Central memory CD4-positive, alpha-beta T cell (primary cell): ENCODE measurements at places on chromosomes 4 and X.
A peak's percentile ranks its signal among the peaks of the same experiment; 100 is the strongest.

DNA sequence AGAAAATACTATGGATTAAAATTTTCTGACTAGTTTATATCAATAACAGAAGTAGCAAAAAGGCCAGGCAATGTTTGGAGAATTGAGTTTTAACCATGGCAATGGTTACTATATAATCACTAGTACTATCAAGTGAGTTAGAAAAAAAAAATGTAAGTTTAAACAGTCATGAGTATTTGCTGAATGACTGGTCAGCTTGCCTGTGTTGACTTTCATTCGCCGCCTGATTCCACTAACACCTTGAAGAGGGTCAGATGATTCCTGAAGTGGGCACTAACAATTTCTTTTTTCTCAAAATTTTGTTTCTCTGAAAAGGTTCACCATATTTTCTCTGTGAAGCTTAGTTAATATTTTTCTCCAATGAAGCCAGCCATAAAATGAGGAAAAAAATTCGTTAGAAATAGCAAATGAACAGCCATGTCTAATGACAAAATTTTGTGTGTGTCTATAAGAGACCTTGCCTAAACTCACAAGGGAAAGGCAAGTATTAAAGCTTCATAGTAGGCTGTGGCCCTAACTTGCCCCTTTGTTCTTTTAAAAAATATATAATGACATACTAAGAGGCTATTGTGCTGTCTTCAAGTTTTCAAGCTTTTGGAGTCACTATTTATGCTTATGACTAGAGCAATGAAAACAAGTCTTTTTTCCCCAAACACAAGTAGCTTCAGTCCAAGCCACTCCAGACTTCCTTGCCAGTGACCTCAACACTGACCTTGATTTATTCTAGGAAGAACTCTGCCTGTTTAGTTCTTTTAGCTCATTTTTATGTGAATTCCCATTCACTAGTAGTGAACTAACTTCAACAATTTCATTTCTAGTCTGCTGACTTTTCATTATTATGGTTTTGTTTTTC is 18.4 kb upstream of the FHDC1 start:
- no peak for DNase-seq

GRCh38 chr4:154120006-154120676 is 331.3 kb upstream of the SFRP2 start:
- no peak for DNase-seq

GRCh38 chr4:143559757-143560147 is 46.2 kb downstream of the SMARCA5 start:
- DNase-seq, result peak; percentile 17

- DNase-seq, result no peak
Measured at GRCh38 chr4:111806331-111806730, 338.9 kb upstream of the FAM241A start.

GRCh38 chr4:147772459-147772969 is 40.6 kb downstream of the ARHGAP10 start:
- DNase-seq, result no peak

DNA sequence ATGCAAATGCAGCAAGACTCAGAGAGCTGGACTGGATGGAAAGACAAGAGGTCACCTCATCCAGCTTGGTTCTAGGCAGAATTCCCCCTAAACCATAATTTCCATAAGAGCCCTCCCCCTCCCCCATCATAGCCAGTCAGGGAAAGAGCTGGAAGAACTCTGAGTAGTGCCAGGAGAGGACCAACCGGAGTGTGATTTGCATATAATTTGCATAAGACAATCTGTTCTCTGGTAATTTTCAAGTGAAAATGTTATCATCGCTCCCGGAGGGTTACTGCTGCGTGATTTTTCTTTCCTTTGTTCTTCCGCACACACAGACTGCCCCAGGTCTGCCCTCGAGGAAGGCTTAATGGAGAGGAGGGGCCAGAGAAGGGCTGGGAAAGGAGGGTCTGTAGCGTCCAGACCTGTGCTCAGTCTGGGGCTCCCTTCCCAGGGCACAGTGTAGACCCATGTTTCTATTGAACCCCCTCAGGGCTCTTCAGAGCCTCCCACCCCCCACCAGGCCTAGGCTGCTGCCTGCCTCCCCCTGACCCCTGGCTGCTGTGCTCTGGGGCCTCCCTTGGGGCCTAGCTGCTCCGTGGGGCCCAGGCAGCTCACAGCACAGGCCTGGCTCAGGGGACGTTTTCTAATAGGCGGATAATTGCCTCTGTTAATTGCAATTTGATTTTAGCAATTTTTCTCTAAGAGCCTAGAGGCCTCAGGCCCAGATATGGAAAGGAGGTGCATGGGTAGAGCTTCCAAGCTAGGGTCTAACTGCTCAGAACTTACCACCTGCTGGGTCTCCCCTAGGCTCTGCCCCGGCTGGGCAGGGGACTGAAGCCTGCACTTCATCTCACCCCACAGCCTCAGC is 90.4 kb upstream of the PJA1 start:
- DNase-seq, result no peak

- DNase-seq, result no peak
Measured at GRCh38 chr4:158819942-158820786, 51.3 kb downstream of the FNIP2 start.

DNA sequence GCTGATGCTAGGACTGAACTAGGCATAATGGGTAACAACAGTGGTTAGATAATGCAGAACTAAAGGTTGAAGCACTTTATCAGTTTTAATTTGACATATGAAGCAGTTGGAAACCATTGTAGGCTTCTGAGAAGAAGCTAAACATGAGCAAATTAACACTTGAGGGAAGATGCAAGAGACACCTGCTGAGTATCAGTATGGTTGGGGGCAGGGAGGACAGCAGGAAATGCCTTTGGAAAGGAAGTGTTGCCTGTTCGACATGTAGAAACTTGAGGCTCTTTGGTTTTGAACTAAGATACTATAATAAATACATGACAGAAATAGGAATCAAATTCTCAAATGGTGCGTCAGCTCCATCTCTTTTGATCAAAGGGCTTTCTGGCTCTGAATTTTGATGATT is 115.6 kb downstream of the FHIP1A start:
- no peak for DNase-seq

DNA sequence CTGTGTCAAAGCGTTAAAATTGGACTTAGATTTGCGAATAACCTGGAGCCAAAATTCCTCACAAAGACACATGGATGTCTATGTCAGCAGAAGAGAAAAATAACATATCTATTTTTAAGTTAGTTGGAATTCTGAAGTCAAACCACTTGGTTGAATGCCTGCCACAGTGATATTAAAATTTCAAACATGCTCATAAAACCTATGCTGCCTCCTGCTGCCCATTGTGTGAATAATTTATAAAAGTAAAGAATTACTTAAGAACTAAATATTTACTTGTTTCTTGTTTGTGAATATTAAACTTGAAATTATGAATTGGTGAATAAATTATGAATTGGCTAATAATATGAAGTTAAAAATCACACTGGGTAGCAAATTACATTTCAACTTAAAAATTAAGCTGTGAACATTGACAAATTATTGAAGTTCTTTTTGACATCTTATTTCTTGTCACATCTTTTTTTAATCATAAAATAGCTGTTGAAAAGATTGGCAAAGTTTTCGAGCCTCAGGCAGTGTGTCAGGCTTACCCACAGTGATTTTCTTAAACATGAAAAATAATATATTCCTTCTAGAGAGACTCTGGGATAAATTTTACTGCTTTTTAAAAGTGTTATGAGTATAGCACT is 35.4 kb downstream of the FABP2 start:
- peak; percentile 42 for DNase-seq

- no peak for DNase-seq
Measured at GRCh38 chr4:27764526-27764837, 903.8 kb downstream of the STIM2 start.

DNA sequence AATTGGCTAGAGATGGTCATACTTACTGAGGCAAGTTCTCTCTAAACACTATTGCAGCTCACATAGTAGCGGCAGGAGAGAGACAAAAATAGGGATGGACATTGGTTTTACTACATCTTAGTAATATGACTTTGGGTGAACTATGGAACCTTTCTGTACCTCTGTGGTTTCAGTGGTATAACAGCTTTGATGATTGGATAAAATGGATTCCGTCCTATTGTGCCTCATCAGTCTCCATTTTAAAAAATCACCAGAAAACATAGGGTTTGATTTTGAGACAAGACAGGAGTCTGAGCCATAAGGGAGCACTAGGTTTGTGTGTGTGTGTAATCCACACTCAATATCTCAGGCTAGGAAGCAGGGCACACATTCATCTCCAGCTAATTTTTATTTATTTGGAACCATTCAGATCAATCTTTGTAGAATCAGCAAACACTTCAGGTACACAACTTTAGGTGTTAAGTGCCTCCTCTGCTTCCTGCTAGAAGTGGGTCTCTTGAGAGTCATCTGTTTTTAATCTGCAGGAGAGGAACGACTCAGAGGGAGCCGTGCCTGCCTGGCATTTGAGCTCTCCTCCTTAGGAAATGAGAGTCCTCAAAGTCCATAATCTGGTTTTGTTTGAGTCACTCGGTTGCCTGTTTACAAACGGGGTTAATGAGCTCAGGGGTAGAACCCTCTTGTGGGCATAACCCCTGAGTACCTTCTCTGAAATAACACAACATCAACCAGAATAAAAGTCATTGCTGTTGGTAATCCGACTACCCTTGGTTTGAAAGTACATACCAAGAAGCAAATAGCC is 238.5 kb upstream of the BOD1L1 start:
- no peak for DNase-seq

- DNase-seq, result no peak
Measured at GRCh38 chr4:74840936-74841509, 46.7 kb upstream of the BTC start.

- no peak for DNase-seq
Measured at GRCh38 chr4:105451346-105451745, 22.5 kb downstream of the PPA2 start.

DNA sequence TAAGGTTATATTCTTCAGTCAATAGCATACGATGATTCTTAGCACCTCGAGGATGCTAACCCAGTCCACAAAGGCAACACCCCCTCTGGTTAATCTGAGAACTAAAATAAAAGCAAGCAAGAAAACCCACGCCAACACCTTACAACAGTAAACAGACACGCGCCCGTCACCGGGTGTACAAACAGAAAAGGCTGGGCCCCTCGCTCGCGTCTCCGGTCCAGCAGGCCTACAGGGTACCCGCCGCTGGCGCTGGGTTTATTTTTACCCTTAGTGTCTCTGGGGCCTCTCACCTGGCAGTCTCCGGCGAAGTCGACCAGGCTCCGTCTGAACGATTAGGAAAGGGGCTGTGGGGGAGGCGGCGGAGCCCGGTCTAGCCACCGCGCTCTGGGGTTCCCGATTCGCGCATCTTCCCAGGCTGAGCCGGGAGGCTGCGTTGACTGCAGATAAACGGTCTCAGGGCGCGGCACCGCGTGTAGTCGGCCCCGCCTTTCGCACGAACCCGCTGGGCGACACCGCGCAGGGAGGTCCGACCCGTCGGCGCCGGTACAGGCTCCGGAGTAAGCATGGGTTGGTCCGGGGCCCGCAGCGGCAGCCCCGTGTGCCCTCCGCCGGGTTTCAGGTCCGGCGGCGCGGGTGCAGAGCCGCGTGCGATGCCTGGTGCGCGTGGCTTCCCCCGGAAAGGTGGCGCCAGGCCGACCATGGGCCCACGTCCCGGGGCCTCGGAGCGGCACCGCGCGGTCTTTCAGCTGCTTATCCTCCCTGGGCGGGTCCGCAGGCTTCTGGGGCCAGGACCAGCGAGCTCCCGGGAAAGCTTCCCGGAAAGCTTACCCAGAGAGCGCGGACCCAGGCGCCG is 441 bp downstream of the SLC9B2 start:
- peak; percentile 63 for DNase-seq

GRCh38 chrX:10172877-10173276 is 16.1 kb downstream of the CLCN4 start:
- no peak for DNase-seq

GRCh38 chr4:182765987-182766856 is 151.0 kb downstream of the DCTD start:
- no peak for DNase-seq

- no peak for DNase-seq
Measured at GRCh38 chrX:132756439-132756838, 202.0 kb downstream of the HS6ST2 start.

DNA sequence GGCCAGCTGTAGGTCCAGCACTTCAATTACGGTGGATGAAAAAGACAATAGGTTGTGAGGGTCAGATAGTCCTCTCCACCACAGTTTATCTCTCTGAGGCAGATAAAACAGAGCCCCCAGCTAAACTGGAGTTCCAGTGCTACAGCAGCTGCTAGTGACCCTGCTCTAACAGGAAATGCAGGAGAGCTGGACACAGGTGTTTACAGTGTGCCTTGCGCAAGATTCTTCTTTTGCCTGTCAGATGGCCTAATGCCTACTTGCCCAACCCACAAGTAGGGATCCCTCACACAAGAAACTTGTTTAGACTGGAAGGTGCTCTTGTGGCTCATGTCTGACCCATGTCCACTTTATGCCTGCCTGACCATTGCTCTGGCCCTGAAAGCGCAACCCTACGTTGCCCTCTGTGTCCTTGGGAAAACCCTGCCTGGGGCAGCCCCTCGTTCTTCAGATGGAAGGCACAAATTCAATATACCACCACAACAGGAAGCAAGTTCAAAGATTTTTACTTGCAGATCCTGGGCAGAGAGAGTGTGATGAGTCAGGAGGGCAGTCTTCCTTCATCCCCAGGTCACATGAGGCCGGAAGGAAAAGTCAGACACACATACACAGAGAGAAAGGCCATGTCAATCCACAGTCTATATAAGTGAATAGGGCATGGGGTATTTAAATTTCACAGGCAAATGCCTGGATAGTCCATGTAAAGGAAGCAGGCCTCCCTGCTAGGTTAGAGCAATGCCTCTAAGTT is 105.1 kb upstream of the ADGRL3 start:
- DNase-seq, result no peak

DNA sequence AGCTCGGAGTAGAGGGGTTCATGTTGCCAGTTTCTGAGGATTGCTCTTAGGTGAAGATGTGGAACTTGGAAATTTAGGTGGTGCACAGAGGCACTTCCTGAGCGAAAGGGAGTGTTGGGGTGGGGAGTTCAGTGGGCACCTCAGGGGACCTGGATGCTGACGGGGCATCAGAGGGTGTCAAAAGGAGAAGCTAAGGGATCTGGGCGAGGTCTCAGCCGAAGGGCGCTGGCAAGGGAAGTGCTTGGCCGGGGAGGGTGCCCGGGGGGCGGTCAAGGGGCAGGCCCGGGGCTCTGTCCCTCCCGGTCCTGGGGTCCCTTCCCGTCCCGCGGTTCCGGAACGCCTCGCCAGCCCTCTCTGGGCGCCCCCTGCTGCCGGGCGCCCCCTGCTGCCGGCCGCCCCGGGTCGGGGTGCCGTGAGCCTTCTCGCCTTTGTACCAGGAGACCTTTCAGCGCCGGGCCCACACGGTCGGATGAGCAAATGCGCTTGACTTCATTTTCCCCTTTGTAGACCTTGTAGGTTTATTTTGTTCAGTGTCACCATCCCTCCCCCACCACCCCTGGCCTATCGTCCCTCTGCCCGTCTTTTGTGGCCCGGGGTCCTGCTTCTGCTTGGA is 3.0 kb upstream of the PHOX2B start:
- DNase-seq, result no peak

- no peak for DNase-seq
Measured at GRCh38 chrX:29935455-29935854, 279.9 kb upstream of the MAGEB2 start.
